ENCODE measurements at places on chromosomes 2 and 18.
A peak's percentile ranks its signal among the peaks of the same experiment; 100 is the strongest.

GRCh38 chr2:235371018-235371417, 122.8 kb upstream of the AGAP1 start:
- no peak for DNase-seq

GRCh38 chr2:152573168-152573567, 144.1 kb downstream of the PRPF40A start:
- peak; percentile 61 for DNase-seq

DNA sequence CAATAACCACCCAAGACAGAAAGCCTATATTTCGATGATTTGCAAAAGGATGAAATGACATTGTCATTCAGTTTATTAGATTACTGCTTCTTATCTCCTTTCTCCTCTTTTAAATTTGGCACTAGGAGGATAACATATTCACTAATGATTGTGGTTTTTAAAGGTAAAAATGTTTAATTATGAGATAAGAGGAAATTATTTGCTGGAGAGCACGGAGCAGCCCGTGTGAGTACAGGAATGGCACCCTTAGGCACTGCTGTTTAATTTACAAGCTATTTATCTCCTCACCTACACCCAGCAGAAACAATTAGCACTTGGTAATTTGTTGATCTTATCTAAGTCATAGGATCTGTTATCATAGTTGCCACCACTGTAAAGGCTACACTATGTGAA, 87.4 kb upstream of the SP3 start:
- DNase-seq: no peak

- no peak for DNase-seq
These were observed 3.9 kb upstream of the HOXD10 start for GRCh38 chr2:176112375-176113302.

DNA sequence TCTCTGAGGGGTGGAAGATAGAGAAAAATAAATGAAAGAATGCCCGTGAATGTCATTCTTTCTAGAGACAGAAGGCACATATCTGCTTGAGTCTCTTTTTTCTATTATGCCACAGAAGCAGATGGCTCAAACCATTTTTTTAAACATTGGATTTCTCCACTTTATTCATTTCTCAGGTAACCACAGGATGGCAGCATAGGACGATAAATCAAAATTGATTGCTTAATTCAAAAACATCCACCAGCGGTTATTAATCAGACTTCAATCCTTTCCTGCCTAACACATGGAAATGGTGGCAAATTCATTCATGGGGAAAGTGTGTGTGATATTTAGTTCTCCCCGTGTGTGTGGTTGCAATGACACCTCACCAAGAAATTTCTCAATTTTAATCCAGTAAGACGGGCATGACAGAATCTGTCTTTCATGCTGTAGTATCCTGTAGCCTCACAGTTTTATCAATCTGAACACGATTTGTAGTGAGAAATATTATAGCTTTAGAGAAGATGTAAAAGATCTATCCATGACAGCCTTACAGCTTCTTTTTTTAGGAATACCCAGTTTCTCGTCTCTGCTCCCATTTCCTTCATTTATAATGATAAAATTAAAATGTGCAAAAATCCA, 72.2 kb downstream of the DSC3 start:
- no peak for DNase-seq

- no peak for DNase-seq
These were observed 798.5 kb downstream of the SATB2 start for GRCh38 chr2:198659096-198659870.

GRCh38 chr2:37453027-37453426, 108.6 kb downstream of the QPCT start:
- no peak for DNase-seq

- DNase-seq: no peak
These were observed 18.4 kb downstream of the INPP4A start for GRCh38 chr2:98463081-98463481.

- no peak for DNase-seq
These were observed 439.3 kb upstream of the TRIB2 start for GRCh38 chr2:12277241-12278034.

GRCh38 chr18:43665105-43665788, 388.0 kb upstream of the SYT4 start:
- no peak for DNase-seq

DNA sequence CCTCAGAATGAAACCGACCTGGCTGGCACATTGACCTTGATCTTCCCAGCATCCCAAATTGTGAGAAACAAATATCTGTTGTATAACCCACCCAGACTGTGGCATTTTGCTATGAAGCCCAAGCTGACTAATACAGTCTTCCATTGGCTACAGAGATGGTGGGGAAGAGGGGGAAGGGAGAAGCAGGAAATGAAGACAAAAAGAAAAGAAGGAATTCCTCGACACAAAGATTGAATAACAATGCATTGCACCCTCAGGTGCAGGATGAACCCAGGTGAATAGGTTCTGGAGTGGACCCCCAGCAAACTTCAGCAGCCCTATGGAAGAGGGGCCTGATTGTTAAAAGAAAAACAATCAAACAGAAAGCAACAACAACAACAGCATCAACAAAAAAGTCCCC, 270.7 kb downstream of the FSIP2 start:
- no peak for DNase-seq

DNA sequence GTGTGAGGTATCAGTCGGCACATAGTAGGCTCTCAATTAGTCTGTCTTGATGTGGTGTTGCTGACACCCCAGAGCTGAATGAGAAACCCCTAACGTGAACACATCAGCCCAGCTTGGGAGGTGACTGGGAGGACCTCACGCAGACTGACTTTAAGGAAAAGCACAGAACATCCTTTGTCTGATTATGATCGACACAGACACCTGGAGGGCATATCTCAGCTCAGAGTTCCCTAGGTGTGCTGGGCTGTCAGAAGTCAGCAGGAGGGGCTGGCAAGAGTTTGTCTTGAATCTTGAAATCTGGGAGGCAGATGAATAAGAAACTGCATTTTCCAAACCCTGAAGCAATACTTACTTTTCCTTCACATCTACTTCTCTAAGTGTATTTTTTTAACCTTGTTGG, 16.8 kb upstream of the MYCN start:
- DNase-seq: no peak

GRCh38 chr18:49400398-49401072, 59.9 kb downstream of the DYM start:
- no peak for DNase-seq

- no peak for DNase-seq
These were observed 25.6 kb downstream of the AP1S3 start for GRCh38 chr2:223811757-223812156.

- no peak for DNase-seq
These were observed 1232.6 kb upstream of the NRXN1 start for GRCh38 chr2:52264488-52264887.

- DNase-seq: no peak
These were observed 85.5 kb upstream of the RND3 start for GRCh38 chr2:150572961-150573395.

DNA sequence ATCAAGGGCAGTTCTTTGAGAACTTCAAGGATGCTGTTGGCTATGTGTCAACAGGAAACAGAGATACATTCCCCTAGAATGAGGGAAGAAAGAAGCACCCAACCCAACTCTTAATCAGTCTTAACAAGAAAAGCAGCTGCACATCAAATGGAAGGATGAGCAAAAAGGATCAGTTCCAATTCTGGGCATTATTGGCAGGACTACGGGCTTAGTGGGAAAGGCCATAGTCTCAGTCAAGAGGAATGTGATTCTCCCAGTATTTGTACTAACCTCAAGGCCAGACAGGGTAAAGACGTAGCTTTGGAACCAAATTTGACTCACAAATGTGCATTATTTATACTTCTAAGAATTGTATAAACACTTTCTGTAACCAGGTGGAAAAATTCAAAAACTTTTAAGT, 18.2 kb downstream of the BMP10 start:
- no peak for DNase-seq
